ENCODE measurements at places on chromosomes 6 and 20. TPM values are rescaled to one million over a fixed set of nuclear protein-coding genes. Genes with fewer than 3 reads are reported as not detected.

Gene FAM209B
- total RNA-seq, result not detected

Gene MLIP
- 383 TPM for total RNA-seq

Gene GSTA3
- not detected for total RNA-seq

Gene COL21A1
- total RNA-seq, result 21.6 TPM

All from tibial nerve (tissue), 4 donors.